HuH-7 (cell line): ENCODE measurements at places on chromosomes 6 and 20.

DNA sequence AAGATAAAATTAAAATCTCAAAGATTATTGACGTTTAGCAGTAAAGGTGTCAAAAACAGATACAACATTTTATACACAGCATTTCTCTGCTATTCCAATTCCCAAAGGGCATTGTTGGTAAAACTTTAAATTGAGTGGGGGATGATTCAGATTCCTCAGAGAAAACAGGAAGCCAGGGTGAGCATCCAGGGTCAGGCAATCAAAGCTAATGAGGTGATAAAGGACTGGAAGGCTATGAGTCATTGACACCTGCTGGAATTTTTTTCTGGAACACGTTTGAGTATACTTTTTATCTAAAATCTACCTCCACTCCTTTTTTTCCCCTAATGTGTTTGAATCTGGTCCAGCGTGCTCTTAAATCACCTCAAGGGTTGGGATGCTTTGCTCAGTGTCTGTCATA lies 52.2 kb downstream of the FKBP1C start:
- no peak for DNase-seq

GRCh38 chr6:36318690-36319435 lies 17.8 kb downstream of the BNIP5 start:
- no peak for DNase-seq

- no peak for DNase-seq
Observed at GRCh38 chr6:170033666-170034065, 257.2 kb downstream of the DLL1 start.

DNA sequence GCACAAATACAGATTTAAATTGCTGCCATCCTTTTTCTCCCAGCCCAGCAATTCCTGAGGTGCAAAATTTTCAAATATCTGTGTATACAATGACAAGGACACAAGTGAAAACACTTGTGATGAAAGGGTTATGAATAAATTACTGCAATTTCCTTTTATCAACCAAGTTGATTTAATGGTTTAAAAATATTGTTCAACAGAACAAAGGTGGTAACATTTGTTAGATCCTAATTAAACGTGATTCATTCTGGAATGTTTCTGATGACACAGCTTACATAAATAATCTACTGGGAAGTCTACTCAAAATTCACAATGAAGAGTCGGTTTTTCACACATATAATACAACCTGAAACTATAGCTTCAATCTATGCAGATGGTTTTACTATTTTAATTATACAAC lies 17.1 kb downstream of the B4GALT5 start:
- DNase-seq = no peak

DNA sequence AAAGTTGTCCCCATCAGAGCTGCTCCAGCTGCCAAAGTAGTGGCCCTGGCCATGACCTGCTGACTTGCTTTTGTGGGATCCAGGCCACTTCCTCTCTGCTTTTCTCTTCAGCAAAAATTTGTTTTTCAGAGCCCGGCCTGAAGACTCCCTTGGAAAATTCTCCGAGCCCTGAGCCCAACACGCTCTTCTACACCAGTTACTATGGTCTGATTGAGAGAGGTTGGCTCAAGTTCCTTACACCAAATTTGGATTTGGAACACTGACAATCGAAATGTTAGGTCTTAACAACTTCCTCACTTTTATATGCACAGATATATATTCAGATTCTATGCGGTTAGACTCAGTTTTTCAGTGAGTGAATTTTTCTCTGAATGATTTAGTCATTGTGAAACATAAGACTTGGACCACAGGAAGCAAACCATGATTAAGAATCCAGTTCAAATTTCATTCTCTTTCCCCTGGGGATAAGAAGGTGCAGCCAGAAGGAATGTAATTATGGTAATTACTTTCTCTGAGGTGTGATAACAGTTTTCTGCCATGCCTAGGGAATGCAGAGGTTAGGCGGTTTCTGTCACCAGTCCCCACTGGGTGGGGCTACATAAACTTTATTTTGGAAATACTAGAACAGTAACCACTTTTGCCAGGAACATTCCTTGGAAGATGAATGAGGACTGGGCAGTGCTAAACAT lies 365.2 kb downstream of the SYNE1 start:
- no peak for DNase-seq

DNA sequence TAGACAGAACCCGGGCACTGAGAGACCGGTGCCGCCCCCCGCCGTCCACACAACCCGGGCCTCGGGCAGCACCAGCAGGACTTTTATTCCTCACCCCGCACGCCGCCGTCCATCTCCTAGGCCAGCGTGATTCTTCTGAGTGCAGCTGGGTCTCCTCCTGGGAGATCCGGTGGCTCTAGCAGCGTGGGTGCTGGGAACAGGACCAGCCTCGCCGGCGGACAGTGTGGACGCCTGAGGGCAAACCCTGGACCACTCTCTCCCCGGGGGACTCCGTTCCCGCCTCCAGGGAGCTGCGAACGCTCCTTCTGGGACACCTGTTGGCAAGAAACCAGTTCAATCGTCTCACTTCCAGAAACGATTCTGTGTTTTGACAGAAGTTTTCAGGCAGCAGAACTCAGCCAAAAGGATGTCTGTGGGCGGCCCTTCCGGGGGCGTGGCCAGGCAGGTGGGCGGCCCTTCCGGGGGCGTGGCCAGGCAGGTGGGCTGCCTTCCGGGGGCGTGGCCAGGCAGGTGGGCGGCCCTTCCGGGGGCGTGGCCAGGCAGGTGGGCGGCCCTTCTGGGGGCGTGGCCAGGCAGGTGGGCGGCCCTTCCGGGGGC lies 130.7 kb downstream of the DLL1 start:
- DNase-seq = no peak
